ENCODE measurements at places on chromosomes 3 and 15.

DNA sequence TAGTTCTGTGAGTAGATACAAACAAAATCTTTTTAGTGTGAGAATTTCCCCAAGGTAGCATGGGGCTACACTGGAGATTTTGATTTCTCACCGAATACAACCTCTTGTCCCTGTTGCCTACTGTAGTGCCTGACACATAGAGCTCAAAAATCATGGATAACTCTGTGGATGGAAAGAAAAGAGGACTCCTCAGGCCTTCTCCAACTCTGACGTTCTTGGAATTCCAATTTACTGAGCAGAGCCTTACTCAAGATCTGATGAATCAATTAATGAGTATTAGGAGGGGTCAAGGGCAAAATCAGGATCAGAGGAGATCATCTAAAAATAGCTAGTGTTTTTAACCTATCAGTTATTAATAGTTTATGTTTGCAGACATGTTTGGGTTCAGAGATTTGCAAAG is 46.7 kb upstream of the PYDC2 start:
- no peak for DNase-seq

GRCh38 chr3:14832975-14833722 is 14.4 kb downstream of the FGD5 start:
- no peak for DNase-seq

- DNase-seq: peak; percentile 60
Measured at GRCh38 chr15:80455668-80456442, 51.7 kb downstream of the ARNT2 start.

GRCh38 chr3:19348941-19349564 is 200.7 kb downstream of the KCNH8 start:
- peak; percentile 44 for DNase-seq

- DNase-seq: no peak
Measured at GRCh38 chr15:33243393-33243792, 48.9 kb upstream of the FMN1 start.

DNA sequence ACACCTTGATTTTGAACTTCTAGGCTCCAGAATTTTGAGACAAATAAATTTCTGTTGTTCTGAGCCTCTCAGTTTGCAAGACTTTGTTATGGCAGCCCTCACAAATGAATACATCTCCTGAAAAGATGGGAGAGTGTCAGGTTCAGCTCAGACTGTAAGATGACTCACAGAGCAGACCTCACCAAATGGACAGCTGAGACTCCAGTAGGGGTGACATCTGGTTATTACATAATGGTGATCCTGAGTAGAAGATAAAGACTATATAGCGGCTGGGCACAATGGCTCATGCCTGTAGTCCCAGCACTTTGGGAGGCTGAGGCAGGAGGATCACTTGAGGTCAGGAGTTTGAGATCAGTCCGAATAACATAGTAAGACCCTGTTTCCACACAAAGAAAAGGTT is 26.2 kb upstream of the MTMR14 start:
- DNase-seq: no peak

DNA sequence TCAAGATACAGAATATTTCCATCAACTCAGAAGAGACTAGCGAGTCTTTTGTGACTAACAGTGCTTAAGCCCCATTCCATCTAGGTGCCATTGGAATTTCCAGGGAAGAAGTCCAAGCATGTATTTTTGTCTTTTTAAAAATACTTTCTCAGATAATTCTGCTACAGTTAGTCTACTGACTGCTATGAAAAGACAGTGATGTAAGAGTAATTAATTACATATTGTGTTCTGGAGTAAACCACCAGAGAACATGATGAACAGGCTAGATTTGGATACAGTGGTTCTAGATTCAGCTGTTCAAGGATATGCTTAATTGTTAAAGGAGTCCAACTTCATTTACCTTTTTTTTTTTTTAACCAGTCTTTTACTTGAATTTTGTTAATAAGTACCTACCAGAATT is 34.8 kb upstream of the PAK6 start:
- no peak for DNase-seq

GRCh38 chr3:54790051-54790450 is 137.8 kb downstream of the LRTM1 start:
- no peak for DNase-seq

- DNase-seq: peak; percentile 9
Measured at GRCh38 chr15:42020713-42021273, at the start of gene PLA2G4E. PLA2G4E (minus strand) TSS chr15:42021042; CDS start chr15:42021030, 12 bp downstream.

DNA sequence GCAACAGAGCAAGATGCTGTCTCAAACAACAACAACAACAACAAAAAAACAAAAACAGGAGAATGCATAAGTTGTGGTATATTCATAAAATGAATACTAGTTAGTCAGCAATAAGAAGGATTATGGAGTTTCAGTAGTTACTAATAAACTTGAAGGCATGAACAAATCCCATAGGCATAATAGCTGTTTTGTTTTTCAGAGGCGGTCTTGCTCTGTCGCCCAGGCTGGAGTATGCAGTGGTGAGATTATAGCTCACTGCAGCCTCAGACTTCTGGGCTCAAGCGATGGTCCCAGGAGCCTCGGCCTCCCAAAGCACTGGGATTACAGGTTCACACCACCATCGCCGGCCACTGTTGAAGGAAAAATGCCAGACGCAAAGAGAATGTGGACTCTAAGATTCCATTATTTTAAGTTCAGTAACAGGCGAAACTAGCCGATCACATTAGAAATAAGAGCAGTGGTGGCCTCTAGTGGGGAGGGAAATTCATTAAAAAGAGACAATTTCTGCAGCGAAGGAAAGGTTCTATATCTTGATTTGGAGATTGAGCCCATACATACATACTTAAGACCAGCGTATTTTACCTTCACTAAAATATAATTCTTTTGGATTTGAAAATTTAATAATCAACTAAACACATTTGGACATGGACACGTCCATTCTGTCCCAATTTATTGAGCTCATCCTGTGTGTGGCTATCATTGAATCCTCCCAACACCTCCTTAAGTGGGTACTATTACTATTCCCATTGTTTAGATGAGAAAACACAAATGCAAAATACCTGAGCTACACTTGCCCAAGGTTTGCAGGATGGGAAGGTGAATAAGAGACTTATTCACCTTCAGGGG is 27.4 kb upstream of the HDAC11 start:
- DNase-seq: peak; percentile 88

DNA sequence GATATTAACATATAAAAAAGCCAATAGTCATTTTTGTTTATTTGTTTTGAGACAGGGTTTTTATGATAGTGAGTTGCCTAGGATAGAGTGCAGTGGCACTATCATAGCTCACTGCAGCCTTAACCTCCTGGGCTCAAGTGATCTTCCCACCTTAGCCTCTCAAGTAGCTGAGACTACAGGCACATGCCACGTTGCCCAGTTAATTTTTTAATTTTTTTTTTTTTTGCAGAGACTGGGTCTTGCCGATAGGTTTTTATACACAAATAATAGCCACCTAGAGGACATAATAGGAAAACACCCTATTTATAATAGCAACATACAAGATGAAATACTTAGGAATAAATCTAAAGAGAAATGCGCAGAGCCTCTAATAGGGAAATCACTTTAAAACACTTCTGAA is 13.3 kb downstream of the EIF3J start:
- DNase-seq: peak; percentile 62

GRCh38 chr3:23113455-23114171 is 89.5 kb upstream of the UBE2E2 start:
- peak; percentile 15 for DNase-seq

DNA sequence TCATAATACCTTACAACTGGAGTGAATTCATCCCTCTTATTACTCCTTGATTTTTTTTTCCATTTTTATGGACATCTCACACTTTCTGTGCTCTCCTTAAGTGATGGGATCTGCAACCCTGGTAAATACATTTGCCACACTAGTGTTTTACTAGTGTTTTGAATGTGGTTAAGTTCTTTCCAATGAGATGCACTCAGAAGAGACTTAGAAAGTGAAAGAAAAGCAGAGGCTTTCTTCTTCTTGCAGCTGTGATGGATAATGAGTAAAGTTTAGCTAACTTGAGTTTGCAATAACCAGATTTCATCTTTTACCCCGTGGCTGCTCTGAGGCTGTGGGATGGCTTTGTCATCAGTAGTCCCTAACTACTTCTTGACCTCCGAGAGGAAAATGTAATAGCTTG is 1248.4 kb downstream of the NSUN3 start:
- no peak for DNase-seq

DNA sequence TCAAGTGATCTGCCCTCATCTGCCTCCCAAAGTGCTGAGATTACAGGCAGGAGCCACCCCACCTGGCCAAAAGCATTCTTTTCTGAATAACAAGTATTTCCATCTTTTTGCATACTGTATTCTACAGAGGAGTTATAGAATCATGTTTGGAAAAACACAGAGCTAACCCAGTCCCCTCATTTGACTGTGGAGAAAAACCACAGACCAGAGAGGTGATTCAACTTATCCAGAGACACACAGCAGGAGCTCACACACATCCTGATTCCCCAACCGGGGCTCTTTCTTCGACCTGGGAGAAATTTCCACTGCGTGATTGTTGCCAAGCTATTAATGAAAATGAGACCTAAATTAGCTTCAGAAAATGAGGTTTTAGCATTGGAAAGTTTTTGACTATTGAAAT is 176.1 kb upstream of the TLE3 start:
- no peak for DNase-seq

DNA sequence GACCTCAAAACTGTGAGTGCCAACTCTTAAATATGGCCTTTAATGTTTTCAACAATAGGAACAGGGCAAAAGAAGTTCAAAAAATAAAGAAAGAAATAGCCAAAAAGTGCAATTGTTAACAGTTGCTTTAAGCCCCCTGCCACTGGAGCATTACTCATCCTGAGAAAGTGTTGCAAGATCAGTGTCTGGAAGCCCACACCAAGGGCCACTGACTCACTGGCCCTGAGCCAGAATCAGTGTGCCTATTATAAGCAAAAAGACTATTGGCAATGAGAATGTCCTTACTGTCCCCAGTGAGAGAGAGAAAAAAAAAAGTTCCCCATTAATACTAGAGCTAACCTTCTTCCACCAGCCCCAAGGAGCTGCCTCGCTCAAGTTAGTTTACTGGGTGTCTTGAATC is 480.1 kb upstream of the ZNF385D start:
- peak; percentile 4 for DNase-seq

DNA sequence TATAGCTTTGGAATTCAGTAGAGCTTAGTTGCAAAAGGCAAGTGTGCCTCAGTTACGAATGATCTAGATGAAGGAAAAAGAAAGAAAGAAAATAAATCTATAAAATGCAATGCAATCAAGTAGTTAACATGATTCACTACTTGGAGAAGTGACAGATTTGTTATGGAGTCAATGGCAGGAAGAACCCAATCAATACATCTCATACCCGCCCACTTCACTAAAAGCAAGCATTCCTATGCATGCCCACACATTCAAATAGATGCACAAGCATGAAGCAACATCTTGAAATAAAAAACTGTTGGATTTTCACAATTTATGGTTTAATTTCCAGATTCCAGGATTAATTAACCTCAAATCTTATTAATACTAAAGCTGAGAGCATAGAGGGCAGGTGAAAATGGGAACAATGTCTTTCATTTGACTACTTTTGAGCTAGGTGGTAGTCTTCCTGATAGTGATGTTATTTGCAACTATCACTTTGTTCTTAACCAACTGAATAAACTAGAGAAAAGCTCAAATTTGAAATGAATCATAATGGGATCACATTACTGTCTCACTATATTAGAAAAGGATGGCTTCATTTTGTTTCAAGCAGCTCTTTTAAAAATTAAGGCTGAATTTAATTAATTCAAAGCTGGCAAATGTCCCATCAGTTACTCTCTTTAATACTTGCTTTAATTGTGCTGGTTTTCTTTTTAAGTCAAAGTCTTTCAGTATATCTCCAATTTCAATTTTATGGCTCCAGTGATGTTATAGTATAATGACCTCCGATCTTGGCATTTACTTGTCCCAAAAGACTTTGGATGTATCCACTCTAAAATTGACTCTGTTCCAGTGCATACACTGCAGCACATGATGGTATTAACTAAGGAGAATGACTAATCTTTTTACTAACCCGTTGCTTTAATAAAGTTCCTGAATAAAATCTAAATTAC is 46.7 kb upstream of the CCDC50 start:
- no peak for DNase-seq

DNA sequence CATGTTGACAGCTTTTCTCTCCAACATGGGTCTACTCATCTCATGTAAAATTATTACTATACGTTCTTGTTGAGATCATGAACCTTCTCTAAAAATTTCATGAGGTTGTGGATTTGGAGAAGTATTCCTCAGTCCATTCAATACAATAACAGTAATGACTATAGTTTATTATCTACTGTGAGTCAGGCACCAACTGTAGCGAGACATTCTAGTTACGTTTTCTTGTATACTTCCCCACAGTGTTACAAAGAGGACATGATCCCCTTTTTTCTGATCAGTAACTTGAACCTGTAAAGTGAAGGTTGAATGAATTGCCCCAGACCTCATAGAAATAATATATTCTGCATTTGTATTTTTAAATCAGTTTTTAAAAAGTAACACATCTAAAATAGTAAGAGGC is 76.4 kb downstream of the AKAP13 start:
- no peak for DNase-seq

GRCh38 chr3:38957296-38957695 is 94.4 kb downstream of the SCN11A start:
- no peak for DNase-seq

GRCh38 chr3:46849045-46849631 is 14.1 kb downstream of the MYL3 start:
- no peak for DNase-seq

Data from hematopoietic multipotent progenitor cell treated with erythropoietin and hydrocortisone succinate and interleukin-3 and kit ligand, for 8 days (in vitro differentiated cells).